HS-5 (cell line): ENCODE measurements at places on chromosomes 3 and 15.

GRCh38 chr3:143726727-143727126 lies 121.5 kb downstream of the SLC9A9 start:
- DNase-seq: no peak

DNA sequence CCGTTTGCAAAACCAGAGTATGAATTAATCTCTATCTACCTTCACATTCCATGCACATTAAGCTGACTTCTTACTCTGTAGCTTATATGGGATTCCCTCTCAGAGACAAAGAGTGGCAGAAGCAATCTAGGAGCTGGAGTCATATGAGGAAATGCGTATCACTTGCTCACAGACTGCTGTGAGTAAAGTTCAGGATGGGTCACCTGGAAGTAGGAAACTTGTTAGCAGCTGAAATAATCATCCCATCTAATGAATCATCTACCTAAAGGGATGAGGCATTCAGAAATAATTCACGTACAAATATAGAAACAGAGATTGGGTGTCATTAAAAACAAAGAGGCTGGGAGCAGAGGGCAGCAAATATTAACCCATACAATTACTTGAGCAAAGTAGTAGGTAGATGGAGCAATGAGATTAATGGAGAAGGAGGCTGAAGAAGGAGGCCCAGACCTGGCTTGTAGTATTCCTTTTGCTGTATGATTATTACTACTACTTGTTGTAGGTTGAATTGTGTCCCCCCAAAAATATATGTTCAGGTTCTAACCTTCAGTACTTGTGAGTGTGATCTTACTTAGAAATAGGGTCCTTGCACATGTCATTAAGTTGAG lies 866.3 kb downstream of the ROBO2 start:
- peak; percentile 25 for DNase-seq

DNA sequence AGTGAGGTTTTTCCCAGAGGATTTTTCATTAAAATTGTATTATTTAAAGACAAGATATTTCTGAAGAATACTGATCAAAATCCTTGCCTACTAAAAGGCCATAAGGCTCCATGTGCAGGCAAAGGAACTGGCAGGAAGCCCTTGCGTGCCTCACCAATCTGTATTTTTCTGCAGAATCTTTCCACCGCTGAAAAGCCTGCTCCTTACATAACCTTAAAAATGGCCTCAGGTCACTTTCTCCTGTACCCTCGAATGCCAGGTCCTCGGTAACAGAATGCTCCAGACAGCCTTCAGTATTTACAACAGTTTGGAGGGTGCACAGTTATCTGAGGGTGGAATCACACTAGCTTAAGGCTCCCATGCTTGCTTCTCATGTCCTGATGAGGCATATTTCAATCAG lies 3.2 kb downstream of the MORC1 start:
- DNase-seq: no peak

DNA sequence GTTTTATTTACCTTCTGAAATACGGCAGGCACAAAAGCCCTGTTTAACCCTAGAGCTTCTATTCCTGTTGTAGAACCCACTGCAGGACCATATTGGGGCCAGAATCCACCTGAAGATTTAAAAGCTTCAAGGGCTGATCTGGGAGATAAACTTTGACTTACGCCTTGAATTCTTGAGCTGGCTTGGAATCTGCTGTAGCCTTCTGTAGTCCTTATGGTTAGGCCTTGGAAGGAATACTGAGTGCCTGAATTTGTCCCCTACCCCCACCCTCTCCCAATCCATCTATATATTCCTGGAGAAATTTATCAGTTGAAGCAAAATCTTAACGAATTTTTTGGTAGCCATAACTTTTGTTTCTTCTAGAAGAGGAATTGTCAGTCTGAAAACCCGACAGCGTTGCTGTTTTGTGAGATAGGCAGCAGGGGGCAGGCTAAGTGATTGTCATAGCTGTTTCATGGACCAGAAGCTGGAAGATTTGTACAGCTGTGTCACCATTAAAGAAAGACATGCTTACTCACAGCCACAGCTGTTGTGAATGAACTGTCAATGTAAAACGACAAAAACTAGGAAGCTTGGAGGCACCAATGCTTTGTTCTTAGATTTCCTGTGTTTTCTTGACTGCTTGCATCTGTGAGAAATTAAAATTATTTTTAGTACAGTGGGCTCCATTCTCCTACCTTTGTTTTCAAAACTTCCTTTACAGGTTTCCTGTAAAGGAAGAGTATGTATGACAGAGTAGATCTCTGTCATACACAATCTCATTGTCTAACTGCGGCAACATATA lies 12.8 kb downstream of the LXN start:
- DNase-seq: peak; percentile 54

DNA sequence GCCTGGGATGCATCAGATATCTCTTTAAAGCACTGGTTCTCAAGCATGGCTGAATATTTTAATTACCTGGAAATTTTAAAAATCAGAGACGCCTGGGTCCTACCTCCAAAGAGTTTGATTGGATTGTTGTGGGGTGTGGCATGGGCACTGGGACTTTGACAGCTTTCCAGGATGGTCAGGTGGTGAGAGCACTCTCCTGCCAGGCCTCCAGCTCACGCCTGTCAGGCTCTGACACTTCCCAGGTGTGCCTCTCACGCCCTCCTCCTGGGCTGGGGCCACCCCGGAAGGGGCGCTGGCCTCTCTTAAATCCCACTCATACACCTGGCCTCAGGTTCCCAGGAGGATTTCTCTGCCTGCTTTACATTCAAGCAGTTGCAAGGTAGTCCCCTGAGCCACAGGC lies 48.5 kb downstream of the AMOTL2 start:
- DNase-seq: no peak

GRCh38 chr3:126194713-126195305 lies 14.4 kb upstream of the ALDH1L1 start:
- no peak for DNase-seq

DNA sequence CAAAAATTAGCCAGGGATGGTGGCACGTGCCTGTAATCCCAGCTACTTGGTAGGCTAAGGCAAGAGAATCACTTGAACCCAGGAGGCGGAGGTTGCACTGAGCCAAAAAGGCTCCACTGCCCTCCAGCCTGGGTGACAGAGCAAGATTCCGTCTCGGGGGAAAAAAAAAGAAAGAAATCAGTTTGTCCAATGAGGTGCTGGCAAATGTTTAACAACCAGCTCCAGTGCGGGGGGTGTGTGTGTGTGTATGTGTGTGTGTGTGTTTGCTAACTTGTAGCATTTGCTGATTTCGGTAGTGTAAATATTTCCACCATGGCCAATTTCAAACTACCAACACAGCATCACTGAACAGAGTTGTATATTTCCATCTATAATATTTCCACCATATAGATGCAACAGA lies 23.8 kb upstream of the IDH2 start:
- DNase-seq: no peak

DNA sequence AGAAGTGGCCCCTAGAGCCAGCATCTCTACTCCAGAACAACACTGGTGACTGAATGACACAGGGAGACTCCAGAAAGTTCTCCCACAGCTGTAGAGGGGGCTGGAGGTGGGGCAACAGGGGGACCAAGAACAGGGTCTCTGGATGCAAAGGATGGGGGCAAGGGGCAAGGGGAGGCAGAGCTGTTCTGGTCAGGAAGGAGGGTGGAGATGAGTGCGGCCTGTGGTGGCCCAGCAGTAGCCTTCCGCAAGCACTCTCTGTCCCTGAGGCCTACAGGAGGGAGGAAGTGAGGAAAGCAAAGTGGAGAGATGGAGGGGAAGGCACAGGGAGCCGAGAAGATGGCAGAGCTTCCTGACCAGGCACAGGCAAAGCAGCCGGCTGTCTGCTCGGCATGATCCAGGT lies 56.5 kb downstream of the HOMER2 start:
- DNase-seq: no peak

GRCh38 chr3:63042833-63043232 lies 167.6 kb upstream of the CADPS start:
- no peak for DNase-seq
